ENCODE measurements at places on chromosomes 11 and 22.

DNA sequence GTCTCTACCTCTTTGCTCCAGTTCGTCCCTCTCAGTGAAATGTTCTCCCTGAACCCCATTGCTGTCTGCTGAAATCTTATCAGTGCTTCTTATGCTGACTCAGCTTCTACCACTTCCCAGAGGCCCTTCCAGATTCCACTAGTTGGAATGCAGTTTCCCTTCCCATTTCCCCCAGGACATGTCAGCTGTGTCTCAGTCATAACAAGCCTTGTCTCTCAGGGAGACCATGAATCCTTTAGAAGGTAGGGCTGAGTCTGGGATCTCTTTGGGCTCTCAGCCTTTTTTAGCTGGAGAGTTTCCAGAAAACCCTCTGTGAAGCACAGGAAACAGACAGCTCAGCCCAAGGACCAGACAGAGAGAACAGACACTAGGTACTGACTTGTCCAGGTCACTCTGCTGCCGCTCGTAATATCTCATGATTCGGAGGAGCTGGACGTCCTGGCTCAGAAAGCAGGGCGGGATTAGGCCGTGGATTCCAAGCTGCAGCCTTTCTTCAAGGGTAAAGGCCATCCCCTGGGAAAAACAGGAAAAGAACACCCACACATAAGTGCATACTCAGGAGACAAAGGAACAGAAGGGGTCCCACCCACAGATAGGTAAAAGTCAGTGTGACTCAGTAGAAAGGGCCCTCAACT is 113.0 kb downstream of the ME3 start:
- DNase-seq, result no peak

- no peak for DNase-seq
Measured at GRCh38 chr11:112593440-112593839, 332.8 kb upstream of the PLET1 start.

GRCh38 chr11:81332276-81332675 is 1401.4 kb downstream of the FAM181B start:
- DNase-seq, result no peak

DNA sequence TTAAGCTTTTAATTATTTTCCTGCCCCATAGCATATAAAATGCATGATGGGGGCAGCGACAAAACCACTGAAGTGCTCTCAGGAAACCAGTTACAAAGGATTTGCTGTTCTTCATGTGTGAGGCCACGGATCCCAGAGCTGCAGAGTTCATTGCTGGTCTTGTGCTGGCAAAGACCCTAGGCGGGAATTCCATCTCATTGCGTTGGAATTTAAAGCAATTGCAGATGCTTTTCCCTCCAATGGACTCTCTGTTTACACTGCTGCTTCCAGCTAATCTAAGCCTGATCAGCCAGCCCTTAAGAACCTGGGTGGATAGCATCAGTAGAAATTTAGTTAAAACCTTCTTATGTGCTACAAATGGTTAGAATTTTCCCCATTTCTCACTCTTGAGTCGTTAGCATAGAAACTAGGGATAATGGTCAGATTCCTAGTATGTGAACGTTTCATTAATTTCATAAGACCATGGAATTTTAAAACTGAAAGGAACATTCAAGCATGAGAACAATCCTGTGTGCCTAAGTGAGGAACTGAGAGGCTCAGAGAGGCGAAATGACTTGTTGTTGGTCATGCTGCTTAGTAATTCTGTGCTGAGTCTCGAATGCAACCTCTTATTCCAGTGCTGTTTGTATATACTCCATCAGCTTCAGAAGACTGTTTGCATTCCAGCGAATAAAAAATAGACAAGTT is 36.1 kb upstream of the ADSL start:
- no peak for DNase-seq

DNA sequence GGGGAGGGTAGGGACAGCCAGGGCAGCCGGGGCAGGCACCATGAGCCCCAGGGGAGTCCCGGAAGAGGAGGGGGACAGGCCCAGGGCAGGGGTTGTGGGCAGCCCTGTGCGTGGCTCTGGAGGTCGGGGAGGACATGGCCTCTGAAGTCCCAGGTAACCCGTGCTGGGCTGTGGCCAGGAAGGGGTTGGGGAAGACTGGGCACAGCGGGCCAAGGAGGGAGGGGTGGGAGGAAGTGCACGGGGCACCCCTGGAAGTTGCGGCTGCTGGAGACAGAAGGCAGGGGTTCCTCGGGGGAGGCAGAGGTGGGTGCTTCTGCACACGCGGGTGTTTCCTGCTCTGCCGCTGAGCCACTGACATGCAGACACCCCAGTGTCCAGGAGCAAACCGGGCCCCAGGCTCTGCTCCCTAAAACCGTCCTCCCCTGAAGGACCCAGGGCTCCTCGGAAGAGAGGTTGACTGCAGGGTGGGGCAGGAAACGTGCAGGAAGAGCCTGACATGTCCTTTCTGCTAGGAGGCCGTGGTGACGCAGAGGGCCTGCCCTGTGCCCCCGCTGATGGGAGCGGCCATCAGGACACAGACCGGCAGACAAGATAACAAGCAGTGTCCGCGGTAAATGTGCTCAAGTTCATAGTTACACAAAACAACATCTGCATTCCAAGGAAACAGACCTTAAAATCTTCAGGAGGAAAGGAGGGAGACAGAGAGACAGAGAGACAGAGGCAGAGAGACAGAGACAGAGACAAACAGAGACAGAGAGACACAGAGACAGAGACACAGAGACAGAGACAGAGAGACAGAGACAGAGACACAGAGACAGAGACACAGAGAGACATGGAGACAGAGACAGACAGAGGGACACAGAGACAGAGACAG is 5.7 kb downstream of the TNNI2 start:
- no peak for DNase-seq

- no peak for DNase-seq
Measured at GRCh38 chr22:39498368-39498767, 3.7 kb upstream of the MIEF1 start.

Measured in H54 (cell line).